Left cardiac atrium (tissue), 4 donors: ENCODE measurements at places on chromosomes 7 and 10.

DNA sequence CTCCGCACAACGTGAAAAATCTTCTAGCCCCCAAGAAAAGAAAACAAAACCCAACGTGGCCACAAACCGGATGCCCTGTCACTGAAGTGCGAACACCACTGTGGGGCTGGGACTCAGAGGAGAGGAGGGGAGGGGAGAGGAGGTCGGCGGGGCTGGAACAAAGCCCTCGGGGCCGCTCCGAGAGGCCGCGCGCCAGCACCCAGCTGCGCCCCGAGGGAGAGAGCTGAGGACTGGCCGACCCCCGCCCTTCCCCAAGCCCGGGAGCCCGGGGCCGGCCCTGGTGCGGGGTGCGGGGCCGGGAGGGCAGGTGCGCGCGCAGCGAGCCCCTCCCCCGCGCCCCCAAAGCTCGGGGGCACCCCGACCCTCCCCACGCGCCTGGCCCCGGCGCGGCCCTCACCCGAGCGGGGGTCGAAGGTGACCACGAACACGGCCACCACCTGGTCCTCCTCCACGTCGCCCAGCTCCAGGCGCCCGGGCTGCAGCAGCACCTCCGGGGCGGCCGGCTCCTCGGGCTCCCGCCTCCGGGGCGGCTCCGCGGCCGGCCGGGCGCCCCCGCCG is 398 bp downstream of the DENND11 start:
- peak; percentile 48 for DNase-seq

GRCh38 chr7:130793855-130794618 is 60.0 kb upstream of the KLF14 start:
- no peak for DNase-seq

- no peak for DNase-seq
Observed at GRCh38 chr7:138154661-138155060, 78.4 kb downstream of the AKR1D1 start.

DNA sequence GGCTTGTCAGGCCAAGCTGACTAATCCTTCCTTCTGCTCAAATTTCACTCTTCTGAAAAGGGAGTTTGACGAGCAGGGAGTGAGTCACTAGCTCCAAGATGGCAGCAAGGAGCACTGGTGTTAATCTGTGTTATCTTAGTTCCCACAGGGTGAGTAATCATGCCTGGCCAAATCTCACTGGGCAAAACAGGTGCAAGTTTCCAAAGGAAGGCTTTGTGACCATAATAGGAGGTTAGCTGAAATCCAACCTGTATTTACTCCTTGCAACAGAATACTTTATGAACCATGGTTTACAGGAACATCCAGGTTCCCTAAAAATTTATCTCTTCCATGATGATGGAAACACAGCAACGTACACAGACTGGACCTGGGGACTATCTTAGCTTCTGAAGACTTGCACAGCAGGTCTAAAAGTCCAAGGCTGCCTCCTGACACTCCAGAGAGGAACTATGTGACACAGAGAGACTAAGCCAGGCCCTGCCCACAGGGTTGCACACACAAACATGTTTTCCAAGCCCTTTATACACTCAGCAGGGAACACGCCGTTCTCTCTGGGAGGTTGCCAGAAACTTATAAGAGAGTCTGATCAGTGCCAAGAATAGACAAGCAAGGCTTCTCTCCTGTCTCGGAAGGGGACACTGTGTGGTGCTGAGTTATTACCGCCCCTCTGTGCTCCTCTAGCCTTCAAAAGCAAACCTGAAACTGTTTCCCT is 46.3 kb downstream of the PDK4 start:
- peak; percentile 93 for DNase-seq
